GF-D8 (cell line): ENCODE measurements at places on chromosomes 11 and 22.

DNA sequence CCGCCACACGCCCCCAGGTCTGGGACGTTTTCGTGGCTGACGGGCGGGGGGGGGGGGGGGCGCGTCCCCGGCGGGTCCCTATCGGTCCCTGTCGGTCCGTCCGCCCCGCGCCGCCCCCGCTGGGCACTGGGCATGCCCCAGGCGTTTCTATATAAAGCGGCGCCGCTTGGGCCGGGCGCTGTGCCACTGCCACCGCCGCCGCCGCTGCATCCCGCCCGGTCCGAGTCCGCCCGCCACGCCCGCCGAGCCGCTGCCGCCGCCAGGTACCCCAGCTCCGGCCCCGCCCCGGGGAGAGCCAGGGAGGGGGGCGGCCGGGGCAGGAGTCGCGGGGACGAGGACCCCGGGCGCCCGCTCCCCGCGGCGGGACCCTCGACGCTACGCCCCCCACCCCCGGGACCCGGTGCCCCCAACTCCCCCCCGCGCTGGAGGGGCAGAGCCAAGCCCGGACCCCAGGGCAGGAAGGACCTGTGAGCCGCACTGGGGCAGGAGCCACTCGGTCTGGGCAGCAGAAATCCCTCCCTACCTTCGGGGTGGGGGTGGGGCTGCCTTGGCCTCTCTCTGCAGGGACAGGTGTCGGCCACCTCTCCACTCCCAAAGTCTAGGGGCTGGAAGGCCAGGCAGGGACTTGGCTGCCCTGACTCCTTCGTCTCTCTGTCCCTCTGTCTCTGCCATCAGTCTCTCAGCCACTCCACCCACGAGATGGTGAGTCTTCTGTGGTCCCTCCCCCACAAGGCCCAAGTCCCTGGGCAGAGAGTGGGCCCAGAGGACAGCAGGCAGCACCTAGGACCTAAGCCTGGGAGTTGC is at the start of gene CARNS1:
Gene CARNS1 (plus strand): TSS at position 178 of the 804 bp plus-strand sequence. CDS start 522 bp downstream, at position 700.
- no peak for DNase-seq

DNA sequence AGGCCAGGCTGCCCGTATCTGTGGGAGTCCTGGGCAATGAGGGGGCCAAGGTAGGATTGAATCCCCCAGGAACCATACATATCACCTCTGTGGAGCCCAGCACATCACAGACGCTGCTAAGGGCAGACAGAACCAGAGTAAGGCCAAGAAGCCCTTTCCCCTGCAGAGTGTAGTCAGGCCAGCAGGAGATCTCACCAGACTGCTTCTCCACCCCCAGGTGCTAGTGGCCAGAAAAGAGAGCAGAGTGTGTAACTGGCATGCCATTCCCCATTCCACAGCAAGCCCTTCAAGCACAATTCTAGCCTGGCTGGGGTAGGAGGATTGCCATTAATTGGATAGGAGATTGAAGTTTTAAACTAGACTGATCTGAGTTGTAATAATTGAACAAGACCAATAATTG is 28.0 kb upstream of the FCHSD2 start:
- DNase-seq = no peak

DNA sequence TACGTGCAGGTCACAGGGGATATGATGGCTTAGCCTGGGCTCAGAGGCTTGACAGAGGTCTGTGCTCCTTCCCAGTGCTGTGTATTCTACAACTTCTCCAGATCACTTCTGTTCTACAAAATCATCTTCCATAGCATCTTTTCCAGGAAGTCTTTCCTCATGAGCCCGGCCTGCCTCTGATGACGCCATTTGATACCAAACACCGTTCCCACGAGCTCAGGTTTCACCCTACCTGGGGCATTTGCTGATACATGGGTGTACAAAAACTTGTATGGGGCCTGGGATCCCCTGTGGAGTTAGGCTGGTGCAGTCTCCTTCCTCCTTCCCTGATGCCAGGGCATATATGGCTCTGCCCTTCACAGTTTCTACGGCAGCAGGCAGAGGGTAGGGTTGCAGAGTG is 78.7 kb downstream of the NECTIN1 start:
- no peak for DNase-seq

DNA sequence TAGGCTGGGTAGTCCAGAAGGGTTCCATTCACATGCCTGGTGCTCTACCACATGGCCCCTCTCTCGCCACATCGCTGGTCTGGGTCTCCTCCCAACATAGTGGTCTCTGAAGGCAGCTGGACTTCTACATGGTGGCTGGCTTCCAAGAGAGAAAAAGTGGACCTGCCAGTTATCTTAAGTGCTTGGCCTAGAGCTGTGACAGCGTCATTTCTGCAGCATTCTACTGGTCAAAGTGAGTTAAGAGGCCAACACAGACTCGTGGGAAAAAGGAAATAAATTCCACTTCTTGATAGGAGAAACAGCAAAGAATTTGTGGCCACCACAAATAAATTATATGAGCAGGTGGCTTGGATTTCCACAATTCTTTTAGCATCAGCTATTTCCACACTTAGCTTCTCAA is 21.0 kb upstream of the BARX2 start:
- DNase-seq = no peak

DNA sequence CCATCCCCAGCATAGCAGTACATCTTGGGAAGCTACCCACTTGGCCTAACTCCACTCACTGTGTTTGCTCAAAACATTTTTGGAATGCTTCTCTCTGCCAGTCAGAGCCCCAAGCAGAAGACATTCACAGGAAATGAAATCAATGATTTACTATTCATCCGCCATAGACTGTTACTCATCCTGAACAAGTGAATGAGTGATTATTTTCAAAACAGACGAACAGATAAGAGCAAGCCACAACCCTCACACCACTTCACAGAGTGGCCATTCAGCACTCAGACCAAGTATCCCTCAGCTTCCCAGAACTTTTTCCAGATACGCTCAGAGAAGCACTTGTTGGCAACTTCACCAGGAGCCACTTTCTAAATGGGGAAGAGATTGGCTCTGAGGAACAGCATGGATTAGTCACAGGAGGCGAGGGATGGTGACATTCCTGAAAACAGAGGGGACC is 13.0 kb upstream of the UBASH3B start:
- no peak for DNase-seq
